ENCODE measurements at places on chromosomes 2 and 18.

DNA sequence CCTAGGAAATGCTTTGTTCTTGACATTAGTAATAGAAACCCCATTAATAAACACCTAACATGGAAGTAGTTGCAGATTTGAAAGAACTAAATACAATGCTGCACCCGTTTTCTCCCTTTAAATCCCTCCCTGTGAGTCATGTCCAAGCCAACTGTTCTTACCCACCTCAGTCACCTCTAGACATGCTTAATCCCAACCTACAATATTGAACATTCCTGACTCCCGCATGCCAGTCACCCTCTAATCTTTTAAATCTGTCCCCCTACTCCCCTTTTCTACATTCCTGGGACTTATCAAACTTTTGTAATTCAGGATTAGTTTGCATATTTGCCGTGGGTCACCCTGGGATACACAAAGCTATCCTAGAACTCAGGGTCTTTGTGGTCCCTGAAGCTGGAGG is 374.6 kb downstream of the IRS1 start:
- DNase-seq, result no peak

DNA sequence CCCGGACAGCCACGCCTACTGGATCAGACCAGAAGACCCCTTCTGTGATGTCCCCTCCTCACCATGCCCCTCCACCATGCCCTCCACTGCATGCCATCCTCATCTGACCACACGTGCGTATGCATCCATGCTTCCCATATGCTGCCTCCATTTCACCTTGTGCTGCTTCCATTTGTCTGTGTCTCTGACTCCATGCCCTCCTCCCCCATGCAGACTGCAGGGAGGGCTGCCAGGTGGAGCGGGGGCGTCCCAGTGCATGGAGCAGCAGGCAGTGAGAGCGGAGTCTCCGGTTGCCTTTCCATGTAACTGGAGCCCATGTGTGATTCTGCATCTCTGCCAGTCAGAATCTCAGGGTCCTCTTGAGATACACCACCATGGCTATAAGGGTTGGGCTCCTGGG is 52.6 kb downstream of the COA5 start:
- no peak for DNase-seq

DNA sequence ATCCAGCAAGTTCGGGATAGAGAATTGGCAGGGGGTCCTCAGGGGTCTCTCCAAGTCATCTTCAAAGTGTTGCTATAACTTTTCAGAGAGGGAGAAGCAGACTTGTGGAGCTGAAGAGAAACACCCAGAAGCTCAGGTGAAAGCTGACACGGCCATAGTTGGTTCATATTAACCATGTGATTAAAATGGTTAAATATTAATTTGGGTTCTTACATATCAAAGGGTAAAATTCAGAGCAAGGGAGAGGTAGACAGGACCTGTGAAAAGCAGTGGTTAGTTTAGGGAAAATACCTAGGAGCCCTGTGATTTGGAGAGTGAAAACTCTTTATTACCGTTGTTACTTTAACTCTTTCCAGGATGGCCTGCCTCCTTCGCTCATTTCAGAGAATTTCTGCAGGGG is at the start of gene UGT1A6:
TSS of gene UGT1A6 (plus strand) at position 243 of the 400 bp plus-strand sequence. CDS start at position 358, 115 bp downstream.
- no peak for DNase-seq

GRCh38 chr2:191650896-191651773 is 26.8 kb upstream of the NABP1 start:
- DNase-seq, result no peak

- DNase-seq, result no peak
These were observed 428.9 kb downstream of the MBD2 start for GRCh38 chr18:53795610-53796009.

DNA sequence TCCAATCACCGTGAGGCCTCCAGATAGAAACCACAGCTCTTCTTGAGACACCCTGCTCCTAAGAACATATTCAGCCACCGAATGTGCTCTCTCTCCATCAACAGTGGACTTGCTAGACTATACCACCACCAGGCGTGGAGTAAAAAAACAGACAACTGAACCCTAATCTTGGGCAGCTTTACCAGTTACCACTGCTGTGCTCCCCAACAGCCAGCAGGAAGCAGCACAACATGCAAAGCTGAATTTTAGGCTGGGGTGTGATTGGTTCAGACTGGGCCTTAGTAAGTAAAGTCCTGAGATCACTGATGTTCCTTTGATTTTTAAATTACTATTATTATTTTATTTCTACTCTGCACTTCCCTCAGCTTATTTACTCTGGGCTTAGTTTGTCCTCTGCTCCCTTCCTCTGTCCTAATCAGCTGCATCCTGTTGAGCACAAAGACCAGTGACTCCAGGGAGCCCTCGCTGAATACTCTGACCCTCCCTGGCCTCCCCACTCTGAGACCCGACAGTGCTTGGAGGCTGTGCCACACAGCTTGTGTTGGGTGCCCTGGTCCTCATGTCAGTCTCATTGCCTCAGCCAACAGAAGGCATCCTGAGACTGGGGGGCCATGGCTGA is 21.9 kb downstream of the MRPL35 start:
- DNase-seq, result no peak

DNA sequence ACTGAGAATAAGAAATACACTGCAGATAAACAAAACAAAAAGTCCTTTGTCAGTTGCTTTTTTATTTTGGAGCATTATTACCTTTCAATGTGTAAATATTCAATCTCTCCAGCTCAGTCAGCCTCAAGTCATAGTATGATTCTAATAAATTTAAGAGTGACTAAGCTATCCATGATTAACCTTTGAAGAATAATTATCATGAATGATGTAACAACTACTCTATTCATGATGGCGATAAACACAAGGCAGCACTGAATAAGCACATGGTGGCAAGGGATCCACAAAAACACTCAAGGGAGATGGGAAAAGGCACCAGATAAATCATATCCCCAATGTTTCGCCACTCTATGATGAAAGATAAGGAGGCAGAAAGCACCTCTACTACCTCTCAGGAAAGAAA is 67.0 kb downstream of the MAP4K3 start:
- DNase-seq, result no peak

GRCh38 chr18:13940326-13940725 is 25.0 kb upstream of the MC2R start:
- no peak for DNase-seq

- DNase-seq, result no peak
These were observed 98.4 kb downstream of the GPR39 start for GRCh38 chr2:132515010-132515409.

DNA sequence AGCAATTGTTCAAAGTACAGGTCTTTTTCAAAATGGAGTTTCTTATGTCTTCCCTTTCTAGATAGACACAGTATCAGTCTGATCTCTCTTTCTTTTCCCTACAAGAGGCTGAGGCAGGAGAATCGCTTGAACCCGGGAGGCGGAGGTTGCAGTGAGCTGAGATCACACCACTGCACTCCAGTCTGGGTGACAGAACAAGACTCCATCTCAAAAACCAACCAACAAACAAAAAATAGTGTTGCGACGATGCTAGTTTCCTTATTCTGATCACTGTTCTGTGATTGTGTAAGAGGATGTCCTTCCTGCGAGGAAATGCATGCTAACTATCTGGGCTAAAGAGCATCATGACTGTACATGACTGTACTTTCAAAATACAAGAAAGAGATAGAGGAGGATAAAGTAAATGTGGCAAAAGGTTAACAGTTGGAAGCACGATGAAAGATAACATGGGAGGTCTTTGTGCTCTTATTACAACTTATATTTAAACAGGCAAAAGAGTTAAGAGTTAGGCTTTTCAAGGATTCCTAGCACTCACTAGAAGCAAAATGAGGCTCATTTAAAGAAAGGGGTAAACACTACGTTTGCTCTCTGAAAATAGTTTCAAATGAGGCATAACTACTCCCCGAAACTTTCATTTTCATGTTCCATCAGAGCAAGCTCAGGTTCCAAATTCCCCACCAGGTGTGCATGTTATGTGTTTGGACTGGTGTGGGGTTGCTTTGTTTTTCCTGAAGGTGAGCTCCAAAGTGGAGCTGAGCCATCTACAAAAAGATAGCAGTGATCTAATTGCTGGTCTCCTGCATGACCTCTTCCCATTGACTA is 23.8 kb downstream of the SOWAHC start:
- DNase-seq, result no peak

GRCh38 chr2:118939994-118940393 is 2.0 kb upstream of the MARCO start:
- no peak for DNase-seq

GRCh38 chr2:172600557-172601008 is 44.7 kb downstream of the PDK1 start:
- DNase-seq, result no peak

DNA sequence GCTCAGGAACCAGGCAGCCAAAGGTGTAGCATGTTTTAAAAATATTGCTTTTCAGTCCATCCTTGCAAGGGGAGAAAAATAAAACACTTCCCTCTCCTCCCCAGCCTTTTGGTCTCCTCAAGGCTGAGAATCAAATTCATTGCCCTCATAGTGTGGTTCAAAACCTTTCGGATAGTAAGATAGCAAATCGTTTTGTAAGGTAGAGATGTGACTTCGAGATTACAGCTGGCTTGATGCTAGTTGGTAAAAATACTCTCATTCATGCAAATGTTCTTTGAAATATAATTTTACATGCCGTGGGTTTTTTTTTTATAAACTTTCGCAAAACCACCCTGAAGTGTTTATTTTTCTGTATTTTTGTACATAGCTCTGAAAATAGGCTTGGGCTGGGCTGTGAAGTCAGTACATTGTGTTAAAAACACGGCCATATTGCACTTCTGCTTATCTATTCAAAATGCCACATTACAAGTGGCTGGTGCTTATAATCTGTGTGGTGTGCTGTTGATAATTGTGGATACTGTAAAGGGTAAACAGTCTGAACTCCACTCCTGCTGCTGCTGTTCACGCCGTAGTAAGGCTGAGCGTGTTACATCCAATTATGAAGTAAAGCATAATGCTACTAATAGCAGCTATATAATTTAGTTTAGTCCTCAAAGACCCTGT is 172.0 kb upstream of the SIX3 start:
- no peak for DNase-seq

DNA sequence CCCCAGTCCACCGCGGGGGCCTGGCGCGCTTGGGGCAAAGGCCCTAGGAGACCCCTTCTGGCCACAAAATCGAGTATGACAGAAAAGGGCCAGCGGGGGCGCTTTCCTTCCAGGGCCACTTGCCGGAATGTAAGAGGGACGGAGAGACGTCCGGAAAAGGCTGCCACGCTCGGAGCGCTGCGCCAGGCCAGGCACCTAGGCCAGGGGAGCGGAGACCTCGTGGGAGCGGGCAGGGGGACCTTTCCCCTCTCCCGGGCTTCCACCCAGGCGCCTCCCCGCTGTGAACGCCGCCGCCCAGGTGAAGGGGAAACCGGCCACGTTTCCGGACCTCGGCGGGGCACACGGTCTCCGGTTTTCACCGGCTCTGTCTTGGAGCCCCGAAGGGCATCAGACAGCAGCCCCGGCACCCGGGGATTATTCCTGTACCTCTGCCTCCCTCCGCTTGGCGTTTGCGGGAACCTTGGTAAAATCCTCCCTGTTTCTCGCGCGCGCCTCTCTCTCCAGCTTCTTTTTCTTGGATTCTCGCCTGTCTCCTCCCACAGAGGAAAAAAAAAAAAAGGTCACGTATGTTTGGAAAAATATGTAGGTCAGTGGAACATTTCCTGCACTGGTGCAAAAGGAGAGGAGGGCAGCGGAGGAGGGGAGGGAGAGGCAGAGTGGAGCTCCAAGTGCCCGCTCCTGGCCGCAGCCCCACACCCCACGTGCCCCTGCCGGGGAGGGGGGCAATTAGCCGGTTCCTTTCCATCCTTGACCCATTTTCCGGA is 1.2 kb upstream of the NPAS2 start:
- no peak for DNase-seq

DNA sequence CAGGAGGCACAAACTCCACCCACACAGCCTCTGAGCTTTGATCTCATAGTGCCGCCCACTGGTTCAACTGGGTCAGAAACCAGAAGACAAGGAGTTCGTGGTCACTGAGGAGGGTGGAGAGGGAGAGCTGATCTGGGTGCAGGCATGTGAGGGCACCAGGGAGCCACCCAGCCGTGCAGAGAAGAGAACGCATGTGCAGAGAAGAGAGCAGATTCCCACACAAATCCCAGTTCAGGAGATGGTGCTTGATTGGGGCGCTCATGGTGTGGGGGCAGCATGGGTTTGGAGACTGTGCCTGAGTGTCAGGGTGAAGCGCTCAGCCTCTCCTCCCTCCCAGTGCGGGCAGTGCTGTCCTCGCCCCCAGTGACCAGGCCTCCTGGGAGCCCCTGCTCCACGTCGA is 375.2 kb upstream of the MYT1L start:
- no peak for DNase-seq

DNA sequence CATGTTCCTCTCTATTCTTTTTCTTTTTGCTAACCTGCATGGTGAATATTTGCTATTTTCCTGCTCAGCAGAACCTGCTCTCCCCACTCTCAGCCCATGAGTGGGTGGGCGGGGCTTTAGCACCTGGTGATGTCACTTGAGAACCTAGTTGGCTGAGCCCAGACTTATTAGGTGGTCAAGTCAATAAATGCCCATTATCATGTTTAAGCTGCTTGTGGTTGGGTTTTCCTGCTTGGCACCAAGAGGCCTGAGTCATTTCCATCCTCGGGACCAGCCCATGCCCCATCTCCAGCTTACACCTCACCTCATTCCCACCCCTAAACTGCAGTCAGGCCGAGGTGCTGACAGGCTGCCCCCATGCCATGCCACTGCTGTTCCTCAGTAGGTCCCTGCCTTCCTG is 226.6 kb downstream of the ANKRD30B start:
- DNase-seq, result no peak

DNA sequence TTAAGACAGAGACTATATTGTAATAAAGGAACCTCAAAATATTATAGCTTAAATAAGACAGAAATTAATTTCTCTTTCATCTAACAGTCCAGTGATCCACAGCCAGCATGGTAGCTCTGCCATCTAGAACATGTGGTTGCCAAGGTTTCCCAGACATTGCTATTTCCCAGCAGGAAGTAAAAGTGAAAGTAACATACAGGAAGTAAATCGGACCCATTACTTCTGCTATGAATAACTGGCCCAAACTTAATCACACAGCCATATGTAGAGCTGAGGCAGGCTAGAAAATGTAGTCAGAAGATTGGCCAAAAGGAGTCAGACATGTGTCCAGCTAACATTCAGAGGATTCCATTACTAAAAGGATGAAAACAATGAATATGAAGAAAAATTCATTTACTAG is 71.0 kb downstream of the NOL4 start:
- DNase-seq, result no peak

DNA sequence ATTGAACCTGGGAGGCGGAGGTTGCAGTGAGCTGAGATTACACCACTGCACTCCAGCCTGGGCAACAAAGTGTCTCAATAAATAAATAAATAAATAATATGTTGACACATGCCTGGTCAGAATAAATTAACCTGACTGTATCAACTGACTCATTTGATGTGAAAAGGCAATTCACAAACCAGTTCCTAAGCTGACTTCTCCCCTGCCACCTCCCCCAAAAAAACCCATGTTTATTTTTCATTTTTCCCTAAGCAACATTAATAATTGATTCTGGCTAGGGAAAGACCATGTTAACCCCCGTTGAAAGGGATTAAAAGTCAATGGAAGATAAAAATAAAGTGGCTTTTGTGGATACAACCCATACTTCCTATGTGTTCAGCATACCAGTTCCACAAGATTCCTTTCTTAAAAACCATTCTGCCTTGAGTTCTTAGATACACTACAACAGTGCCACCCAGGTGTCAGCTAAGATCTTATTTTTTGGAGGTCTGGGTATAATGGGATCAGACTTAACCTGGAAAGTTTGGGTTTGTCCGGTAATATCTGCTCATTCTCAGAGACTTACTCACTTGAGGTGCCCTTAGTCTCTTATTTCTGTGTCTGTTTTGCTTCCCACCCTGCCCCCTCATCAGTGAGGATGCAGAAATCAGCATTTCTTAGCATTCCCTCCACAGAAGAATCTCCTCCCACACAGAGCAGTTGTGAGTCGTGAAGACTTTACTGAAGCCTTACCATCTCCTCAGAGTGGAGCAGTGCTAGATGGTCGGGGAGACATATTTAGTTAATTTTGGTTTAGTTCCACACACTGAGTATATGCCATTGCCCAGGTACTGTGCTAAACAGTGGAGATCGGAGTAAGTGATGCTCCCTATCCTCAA is 10.1 kb upstream of the MCFD2 start:
- DNase-seq, result no peak
